ENCODE measurements at places on chromosomes 16 and 17. TPM values are rescaled to one million over a fixed set of nuclear protein-coding genes. Genes with fewer than 3 reads are reported as not detected.

GRCh38 chr16:63361032-63361624 lies 1324.9 kb upstream of the CDH8 start:
- DNase-seq = peak; percentile 64
- H3K4me1 ChIP-seq = no peaks in the 10 kb centered on the region
- no peak overlapping the region for H3K27ac ChIP-seq
- no peaks in the 10 kb centered on the region for H3K27me3 ChIP-seq
- no peaks in the 10 kb centered on the region for H3K36me3 ChIP-seq

DNA sequence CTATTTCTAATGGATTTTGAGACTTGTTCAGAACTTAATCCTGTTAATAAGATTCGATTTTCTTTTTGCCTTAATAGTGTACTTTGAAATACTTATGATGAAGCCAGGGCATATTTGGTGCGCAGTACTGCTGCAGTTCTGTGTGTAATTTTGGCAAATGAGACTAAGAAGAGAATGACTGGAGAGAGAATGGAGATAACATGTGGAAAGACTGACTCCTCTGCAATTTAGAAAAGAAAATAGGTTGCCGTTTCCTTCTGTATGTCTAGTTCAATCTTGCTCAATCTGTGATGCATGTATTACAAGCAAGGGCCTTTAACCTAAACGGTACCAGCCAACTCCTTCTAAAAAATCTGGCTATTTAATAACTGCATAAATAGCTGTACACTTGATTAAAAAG lies 285.1 kb upstream of the CDH11 start:
- H3K27me3 ChIP-seq = no peaks in the 10 kb centered on the region
- H3K27ac ChIP-seq = no peak overlapping the region
- no peak overlapping the region for H3K4me3 ChIP-seq
- DNase-seq = peak; percentile 59
- H3K36me3 ChIP-seq = no peaks in the 10 kb centered on the region

NXPH3 gene
- 1.4 TPM for total RNA-seq

- peak; percentile 92 for DNase-seq
- H3K36me3 ChIP-seq = no peaks in the 10 kb centered on the region
- H3K4me3 ChIP-seq = peak overlapping the region; percentile 77
Observed at GRCh38 chr17:17723354-17724261, 42.4 kb downstream of the RAI1 start.

GRCh38 chr16:79587296-79587695 lies 13.2 kb downstream of the MAF start:
- H3K4me1 ChIP-seq = no peaks in the 10 kb centered on the region
- H3K27ac ChIP-seq = no peak overlapping the region
- DNase-seq = no peak
- H3K4me3 ChIP-seq = no peak overlapping the region
- H3K27me3 ChIP-seq = peaks cover 17% of the 10 kb centered on the region

MGAT5B gene
- total RNA-seq = 0.11 TPM

Measured in GM23248 (cell line).